Smooth muscle cell of the umbilical artery (primary cell): ENCODE measurements at places on chromosomes 16 and 17. TPM values are rescaled to one million over a fixed set of nuclear protein-coding genes. Genes with fewer than 3 reads are reported as not detected.

EXOC3L1 gene
- not detected in 2 replicates for total RNA-seq

KRT24 gene
- total RNA-seq: not detected in 2 replicates

TBC1D28 gene
- total RNA-seq: not detected in 2 replicates

ZNF629 gene
- 6.8 and 10.7 TPM in 2 replicates for total RNA-seq

CD300LB gene
- not detected in 2 replicates for total RNA-seq

HS3ST3B1 gene
- 9.2 and 17.5 TPM in 2 replicates for total RNA-seq

MFSD6L gene
- total RNA-seq: not detected in 2 replicates

ICAM2 gene
- total RNA-seq: 2.1 and 4.2 TPM in 2 replicates
